NCI-H774 (cell line): ENCODE measurements at places on chromosomes 2 and 18.

- DNase-seq, result no peak
These were observed 21.2 kb downstream of the HS1BP3 start for GRCh38 chr2:20629581-20630171.

- no peak for DNase-seq
These were observed 56.6 kb downstream of the UBE2E3 start for GRCh38 chr2:181036848-181037603.

- no peak for DNase-seq
These were observed 369.8 kb upstream of the CDH7 start for GRCh38 chr18:65380986-65381385.

- DNase-seq, result no peak
These were observed 1628.0 kb upstream of the PIK3C3 start for GRCh38 chr18:40326985-40327384.

GRCh38 chr2:68320118-68320641 is 431 bp upstream of the CNRIP1 start:
- DNase-seq, result peak; percentile 29

- DNase-seq, result peak; percentile 62
These were observed at the start of gene PTPRN for GRCh38 chr2:219309278-219309677. PTPRN (minus strand) TSS chr2:219309401; CDS start chr2:219309332, 69 bp downstream.

DNA sequence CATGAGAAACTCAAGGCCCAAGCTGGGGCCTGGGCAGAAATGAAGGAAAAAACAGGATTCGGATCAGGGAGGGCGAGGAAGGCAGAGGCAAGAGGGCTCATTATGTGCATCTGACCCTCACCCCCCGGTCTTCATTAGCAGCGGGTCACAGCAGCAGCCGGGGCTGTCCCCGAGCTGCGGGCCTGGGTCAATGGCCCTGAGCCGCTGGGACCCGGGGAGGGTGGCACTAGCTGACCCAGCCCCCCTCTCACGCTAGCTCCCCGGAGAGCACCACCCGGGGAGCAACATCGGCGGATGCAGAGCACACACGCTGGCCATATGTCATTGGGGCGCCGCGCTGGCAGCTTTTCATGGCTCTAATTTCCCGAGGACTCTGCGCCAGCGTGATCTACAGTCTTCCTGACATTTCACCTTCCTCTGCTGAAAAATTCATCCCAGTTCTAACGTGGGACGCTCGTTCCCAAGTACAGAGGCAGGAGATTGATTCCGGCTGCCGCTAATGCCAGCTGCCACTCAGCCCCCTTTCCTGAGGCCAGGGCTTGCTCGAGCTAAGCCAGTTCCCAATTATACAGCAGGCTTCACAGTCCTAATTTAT is 63.7 kb downstream of the EIPR1 start:
- no peak for DNase-seq

DNA sequence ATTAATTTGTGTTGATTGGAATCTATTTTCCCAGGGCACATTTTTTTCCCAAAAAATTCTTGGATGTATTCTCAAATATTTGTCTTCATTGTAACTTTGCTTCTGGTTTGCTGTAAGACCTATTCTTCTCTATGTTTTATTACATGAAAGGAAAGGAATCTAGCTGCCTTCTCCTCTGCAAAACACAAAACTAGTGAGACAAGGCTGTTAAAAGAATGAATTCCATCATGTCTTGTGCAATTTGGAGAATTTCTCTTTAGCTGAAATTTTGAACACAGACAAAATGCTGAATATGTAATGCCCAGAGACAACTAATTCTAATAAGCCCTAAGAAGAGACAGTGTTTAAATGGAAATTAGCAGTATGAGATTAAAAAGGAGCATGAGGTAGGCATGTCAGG is 275.9 kb downstream of the CDH20 start:
- no peak for DNase-seq

DNA sequence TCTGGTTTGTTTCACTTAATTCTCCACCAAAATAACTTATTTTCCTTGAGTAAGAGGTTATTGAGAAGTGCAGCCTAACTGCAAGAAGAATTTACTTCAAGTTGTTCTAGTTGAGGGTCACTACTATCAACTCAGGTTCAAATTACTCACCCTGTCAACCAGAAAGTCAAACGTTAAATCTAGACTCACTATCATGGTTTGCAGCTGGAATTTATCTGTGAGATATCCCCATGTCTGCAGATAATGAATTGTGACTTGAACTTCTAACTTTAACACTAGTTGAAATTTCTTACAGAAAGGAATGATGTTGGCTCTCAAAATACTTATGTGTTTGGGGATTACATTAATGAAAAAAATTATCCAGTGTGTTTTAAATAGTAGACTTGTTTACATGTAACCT is 1145.7 kb upstream of the NXPH2 start:
- DNase-seq, result no peak

DNA sequence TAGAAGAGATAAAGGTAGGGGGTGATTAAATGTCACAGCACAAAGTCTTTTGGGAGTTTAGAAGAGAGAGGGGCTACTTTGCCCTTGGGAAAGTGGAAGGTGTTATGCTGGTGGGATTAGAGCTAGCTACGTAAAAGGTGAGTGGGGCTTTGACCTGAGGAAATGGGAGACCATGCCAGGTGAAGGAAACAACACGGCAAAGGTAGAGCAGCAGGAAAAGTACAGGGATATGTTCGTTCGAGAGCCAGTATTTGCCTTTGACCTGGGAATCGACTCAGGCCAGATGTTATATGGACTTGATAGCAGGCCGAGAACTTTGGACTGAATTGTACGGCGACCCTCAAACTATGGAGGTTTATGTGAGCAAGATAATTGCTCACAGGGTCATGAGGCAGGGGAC is 55.7 kb upstream of the ACKR3 start:
- DNase-seq, result no peak

- DNase-seq, result no peak
These were observed 40.3 kb downstream of the OSBPL6 start for GRCh38 chr2:178234648-178235047.

DNA sequence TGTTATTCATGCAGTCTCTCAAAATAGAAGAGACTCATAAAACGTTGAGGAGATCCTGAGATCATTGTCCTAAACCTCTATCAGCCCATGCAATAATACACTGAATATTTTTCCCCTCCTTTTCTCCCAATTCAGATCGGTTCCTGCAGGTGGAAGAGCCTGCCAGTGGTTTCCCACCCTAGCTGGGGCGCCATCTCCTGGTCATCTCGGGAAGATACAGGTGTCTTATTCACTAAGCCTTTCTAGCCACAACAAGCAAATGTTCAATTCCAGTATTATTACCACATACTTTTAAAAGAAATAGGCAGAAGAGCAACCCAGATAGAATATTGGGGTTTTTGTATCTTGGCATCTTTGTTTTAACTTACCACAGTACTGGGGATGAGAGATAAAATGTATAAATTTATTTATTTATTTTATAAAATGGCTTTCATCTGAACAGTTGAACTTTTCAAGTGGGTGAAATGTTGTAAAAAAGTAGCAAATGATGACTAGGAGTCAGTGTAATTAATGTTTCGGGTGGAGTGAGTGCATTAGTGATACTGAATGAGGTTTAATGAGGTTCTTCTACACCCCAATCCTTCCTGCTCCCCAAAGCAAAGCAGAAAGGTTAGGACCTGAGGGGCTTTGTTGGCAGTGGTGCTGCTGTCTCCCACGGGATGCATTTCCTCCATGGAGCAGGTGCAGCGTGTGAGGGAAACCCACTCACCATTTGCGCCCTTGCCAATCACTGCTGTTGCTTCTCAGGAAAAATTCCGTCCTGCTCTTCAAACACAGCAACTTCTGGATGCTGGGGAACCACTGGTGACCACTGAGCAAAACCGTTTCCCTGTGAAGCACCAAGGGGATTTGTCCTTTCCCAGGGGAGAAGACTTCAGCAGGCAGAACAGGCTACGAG is 147.1 kb upstream of the FHL2 start:
- peak; percentile 58 for DNase-seq

- no peak for DNase-seq
These were observed 291.8 kb upstream of the HS6ST1 start for GRCh38 chr2:128610496-128610895.

DNA sequence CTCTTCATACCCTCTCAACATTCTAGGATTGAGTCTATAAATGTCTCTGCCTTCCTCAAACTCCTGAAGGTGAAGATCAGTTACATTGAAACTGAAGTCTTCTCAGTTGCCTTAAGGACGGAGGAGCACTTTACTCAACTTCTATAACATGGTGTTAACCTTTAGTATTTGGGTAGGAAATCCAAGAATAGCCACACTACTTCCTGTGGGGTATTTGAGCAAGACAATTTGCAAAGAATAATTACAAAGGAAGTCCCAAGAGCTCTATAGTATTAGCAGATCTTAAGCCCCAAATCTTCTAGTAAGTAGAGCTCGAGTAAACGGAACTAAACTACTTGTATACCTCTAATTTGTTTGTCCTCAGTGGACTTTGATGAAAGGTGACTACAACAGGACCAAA is 80.9 kb downstream of the SP100 start:
- no peak for DNase-seq

DNA sequence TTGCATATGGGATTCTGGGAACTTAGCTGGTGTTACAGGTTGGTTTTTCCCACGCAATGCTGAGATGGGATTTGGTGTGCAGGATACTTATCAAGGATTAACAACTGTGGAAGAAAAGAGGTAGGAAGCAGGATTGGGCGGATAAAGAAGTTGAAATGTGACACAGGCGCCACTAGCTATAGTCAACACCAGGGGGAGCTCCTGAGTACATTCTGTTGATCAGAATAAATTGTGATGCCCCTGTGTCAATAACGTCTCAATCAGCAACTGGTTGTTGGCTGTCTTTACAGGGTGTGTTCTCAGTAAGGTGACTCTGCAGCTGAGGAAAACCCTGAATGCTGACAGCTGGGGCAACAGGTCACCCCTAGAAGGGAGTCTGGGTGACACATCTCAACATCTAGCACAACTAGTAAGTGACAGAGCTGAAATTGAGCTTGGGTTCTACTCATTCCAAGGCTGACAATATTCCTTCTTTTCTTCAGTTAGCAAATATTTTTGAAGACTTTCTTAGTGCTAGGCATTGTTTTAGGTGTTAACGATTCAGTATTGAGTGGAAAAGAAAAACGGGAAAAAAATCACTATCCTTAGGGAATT is 143.0 kb downstream of the ARL6IP6 start:
- DNase-seq, result no peak

DNA sequence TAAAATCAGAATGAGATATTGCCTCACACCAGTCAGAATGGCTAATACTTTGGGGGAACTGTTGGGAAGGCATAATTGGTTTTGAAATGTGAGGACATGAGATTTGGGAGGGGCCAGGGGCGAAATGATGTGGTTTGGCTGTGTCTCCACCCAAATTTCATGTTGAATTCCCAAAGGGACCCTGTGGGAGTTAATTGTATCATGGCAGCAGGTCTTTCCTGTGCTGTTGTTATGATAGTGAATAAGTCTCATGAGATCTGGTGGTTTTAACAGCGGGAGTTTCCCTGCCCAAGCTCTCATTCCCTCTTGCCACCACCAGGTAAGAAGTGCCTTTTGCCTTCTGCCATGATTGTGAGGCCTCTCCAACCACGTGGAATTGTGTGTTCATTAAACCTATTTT is 59.6 kb downstream of the CSRNP3 start:
- DNase-seq, result no peak

GRCh38 chr2:196286821-196287220 is 115.4 kb upstream of the STK17B start:
- no peak for DNase-seq

DNA sequence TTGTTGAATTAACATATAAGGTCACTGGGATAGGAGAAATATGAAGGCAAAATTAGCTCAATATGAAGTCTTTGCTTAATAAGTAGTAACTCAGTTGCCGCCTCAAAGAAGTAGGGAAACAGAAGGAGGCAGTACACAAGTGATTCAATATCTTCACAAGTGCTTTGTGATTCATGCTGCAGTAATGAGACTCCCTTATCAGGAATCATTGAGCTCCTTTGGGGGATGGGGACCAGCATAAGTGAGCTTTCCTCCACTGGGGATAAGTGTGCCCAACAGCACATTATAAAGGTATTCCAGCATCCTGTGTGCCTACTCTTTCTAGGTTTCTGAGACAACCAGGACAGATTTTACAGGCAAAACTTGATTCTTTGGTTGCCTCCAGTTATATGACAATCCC is 323.4 kb upstream of the UBE2E3 start:
- DNase-seq, result no peak

DNA sequence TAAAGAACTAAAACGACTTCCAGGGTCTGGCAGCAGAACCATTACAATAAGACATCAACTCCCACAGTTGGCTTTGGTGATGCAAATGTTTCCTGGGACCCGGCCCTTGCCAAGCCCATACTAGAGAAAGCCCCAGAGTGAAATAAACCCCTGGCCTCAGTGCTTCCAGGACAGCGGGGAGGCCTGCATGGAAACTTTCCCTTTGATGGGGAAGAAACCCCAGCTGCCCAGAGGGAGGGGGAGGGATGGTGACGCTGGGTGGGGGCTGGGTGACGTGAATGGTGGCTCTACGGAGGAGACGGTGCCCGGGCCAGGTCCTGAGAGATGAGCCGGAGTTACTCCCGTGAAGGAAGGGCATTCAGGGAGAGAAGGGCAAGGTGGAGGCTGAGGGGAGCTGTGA is 27.5 kb downstream of the INHBB start:
- no peak for DNase-seq

- no peak for DNase-seq
These were observed 226.4 kb upstream of the SALL3 start for GRCh38 chr18:78753240-78753639.

- DNase-seq, result no peak
These were observed 75.7 kb downstream of the FTCDNL1 start for GRCh38 chr2:199775267-199775666.

DNA sequence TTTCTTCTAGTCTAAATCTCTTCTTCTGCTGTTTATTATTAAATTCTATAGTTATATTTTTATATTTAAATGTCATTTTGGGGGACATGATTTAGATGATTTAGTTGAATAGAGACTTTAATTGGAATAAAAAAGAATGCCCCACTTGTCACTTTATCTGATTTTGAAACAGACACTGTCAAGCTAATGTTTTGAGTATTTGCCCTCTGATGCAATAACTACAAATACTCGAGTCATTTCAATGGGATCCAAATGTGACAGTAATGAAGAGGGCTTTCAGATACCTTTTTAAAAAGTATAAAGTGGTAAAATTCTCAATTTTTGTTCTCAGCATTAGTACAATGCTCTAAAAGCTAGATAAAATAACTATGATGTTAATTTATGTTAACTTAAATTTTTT is 257.3 kb upstream of the SESTD1 start:
- peak; percentile 12 for DNase-seq

- DNase-seq, result no peak
These were observed 61.3 kb downstream of the ALPK2 start for GRCh38 chr18:58567453-58568196.

GRCh38 chr2:80568011-80568410 is 263.5 kb upstream of the LRRTM1 start:
- DNase-seq, result no peak

- DNase-seq, result no peak
These were observed 5.2 kb upstream of the ARID5A start for GRCh38 chr2:96531366-96531765.
